Stimulated activated effector memory CD8-positive, alpha-beta T cell treated with anti-CD3 and anti-CD28 coated beads, Interleukin-12 subunit alpha, Interleukin-12 subunit beta, amount 100 ng/mL, for 72 hours (primary cell): ENCODE measurements at places on chromosomes 4 and X.

DNA sequence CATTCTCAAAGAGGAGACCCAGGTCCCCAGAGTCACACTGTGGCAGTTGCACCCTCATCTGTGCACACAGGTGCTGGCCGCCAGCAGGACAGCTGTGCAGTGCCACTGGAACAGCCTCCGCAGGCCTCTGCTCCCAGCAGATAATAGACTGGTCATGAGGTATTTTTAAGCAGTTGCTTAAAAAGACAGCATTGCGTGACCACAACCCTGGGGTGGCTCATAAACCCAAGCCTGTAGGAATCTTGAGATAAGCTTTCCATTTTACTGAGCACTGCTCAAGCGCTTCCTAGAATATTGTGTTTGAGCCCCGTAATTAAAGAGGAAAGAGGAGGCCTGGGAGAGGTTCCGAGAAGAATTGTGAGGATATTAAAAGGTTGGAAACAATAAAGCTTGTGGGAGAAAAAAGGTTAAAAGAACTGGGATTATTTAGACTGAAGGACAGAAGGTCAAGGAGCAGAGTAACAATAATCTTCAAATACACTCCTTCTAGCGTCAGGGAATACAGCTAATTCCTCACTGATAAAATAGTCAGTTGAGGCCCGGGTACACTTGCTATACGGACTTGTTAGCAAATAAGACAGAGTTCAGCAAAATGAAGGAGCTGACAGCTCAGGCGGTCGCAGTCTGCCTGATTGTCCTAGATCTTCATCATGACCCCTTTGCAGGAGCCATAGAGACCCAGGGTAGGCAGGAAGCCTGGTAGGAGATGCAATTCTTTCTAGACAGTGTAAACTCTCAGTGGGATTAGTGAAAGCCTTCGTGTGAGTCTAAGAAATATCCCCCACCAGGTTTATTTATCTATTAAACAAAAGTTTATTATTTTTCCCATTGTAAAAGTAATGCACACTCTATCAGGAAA is 86.2 kb upstream of the KIT start:
- DNase-seq: no peak

- no peak for DNase-seq
These were observed 5.8 kb downstream of the MAEA start for GRCh38 chr4:1295405-1296055.

DNA sequence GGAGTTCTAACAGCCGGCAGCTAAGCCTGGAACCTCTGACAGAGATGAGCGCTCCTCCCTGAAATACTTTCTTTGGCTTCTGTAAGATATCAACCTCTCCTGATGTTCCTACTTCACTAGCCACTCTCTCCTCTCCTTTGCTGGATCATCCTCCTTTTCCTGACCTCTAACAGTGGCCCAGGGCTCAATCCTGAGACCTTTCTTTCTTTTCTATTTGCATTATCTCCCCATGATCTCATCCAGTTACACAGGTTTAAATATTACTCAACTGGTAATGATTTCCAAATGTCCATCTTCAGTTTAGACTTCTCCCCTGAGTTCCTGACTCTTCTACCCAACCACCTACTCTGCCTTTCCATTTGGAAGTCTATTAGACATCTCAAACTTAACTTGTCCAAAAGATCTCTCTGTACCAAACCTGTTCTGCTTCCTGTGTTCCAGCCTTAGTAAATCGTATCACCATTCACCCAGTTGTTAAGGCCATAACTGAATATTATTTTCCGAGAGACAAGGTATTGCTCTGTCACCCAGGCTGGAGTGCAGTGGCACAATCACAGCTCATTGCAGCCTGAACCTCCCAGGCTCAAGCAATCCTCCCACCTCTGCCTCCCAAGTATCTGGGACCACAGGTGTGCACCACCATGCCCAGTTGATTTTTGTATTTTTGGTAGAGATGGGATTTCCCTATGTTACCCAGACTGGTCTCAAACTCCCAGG is 41.1 kb downstream of the RFC1 start:
- DNase-seq: no peak

- DNase-seq: no peak
These were observed 246.0 kb downstream of the FBXW7 start for GRCh38 chr4:152289941-152290340.

GRCh38 chr4:132003593-132003992 is 1145.5 kb upstream of the PCDH10 start:
- DNase-seq: no peak

GRCh38 chr4:151673908-151674520 is 86.8 kb downstream of the GATB start:
- DNase-seq: no peak

- DNase-seq: no peak
These were observed 1020.9 kb upstream of the INTU start for GRCh38 chr4:126611900-126612299.

DNA sequence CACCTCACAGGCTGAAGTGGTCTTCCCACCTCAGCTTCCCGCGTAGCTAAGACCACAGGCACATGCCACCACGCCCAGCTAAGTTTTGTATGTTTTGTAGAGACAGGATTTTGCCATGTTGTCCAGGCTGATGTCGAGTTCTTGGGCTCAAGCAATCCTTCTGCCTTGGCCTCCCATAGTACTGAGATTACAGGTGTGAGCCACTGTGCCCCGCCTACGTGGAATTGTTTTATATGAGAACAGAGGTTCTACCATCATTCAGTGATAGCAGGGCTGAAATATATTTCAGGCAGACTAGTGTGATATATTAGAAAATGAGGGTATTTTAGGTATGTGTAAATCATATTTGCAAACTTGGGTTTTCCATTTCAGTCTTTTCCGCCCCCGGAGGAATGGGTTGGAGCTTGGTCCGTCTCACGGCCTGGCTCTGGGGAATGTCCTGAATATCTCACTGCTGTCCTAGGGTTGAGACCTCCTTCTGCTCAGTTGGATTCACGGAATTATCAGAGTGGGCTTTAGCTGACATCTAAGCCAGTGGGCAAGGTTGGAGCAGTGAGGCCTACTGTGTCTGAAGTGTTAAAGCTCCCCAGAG is 19.9 kb downstream of the NSD2 start:
- DNase-seq: no peak

GRCh38 chrX:116232833-116233232 is 62.3 kb downstream of the AGTR2 start:
- no peak for DNase-seq

GRCh38 chr4:87517621-87518020 is 11.6 kb downstream of the SPARCL1 start:
- DNase-seq: no peak

DNA sequence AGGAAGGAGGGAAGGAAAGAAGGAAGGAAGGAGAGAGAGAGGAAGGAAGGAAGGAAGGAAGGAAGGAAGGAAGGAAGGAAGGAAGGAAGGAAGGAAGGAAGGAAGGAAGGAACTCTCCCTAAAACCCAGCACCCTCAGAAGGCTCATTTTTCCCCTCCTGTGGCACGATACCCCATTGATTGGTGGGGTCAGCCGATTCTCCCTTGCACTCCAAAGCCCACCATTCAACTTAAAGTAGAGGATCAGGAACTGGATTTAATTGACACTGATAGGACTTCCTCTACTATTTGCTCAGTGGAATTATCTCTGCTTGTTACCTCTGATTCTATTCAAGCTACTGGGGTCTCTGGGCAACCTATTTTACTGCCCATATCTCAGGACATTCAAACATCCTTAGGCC is 199.2 kb upstream of the MAOA start:
- DNase-seq: no peak

DNA sequence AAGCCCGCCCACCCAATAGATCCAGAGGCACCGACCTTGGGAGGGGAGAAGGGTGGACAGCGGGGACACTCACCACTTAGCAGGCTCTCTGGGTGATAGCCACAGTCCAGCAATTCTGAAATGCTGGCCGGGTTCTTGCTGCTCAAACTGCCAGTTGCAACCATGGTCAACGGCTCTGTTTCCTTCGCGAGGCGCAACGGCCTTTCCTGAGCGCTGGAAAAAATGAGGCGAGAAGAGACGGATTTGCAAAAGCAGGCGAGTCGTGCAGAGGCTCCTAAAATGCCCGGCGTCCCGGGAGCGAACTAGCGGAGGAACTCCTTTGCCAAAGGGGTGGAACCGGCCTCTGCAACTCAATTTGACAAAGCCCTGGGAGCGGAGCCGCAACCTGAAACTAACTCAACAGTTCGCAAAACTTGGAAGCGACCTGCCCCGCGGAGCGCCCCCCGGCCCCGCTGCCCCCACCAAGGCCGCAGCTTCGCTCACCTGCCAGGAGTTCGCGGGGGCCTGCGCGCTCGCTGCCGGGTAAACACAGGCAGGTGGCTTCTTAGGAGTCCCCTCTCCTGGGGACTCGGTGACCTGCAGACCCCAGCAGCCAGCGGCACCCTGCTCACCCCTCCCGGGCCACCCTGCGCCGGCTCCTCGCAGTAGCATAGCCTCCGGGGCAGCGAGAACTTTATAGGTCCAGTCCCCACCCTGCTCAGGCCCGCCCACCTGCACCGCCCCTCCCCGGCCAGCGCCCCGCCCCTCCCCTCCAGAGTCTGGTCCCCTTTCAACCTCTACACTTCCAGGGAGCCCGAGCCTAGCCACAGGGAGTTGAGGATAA is at the start of gene DDIT4L:
Gene DDIT4L (minus strand): TSS at position 649 of the 823 bp plus-strand sequence. CDS start 485 bp downstream, at position 164.
- no peak for DNase-seq

- no peak for DNase-seq
These were observed 12.8 kb downstream of the SMIM10L2A start for GRCh38 chrX:135434258-135435138.

- no peak for DNase-seq
These were observed 271.2 kb downstream of the FBXO8 start for GRCh38 chr4:174012135-174012885.

- DNase-seq: no peak
These were observed 594.2 kb downstream of the STPG2 start for GRCh38 chr4:97548943-97549583.

DNA sequence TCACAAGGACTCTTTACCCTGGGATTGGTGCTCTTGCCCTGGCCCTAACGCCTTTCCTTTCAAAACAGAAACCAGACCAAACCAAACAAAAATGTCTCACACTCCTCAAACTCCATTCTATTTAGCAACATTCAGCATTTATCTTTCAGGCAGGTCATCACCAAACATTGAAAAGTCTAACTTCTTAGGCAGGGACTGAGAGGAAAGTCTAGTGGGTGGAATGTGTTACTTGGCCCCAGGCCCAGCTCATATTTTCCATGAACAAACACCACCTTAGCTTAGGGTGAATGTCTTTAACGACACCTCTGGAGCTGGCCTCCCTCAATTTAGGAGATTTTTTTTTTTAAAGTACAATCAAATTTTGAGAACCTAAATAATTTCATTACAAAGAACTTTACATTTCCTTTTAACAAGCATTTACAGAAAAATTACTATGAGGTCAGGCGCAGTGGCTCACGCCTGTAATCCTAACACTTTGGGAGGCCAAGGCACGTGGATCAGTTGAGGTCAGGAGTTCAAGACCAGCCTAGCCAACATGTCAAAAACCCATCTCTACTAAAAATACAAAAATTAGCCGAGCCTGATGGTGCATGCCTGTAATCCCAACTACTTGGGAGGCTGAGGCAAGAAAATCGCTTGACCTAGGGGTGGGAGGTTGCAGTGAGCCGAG is 10.2 kb upstream of the N4BP2 start:
- no peak for DNase-seq

DNA sequence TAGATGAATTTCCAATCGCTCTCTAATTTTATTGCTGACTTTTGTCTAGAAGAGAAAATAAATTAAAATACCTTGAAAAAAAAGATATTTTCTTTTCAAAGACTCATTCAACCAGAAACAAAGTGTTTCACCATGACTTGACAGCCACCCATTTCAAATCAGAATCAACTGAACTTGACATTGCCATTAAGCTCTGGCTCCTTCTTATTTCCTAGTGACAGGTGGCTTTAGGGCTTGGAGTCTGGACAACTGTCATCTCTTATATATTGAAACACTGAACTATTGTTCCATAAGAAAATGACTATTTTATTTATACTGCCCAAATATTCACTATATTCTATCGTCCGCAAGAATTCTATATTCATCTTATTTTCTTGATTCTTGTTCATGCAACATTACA is 229.2 kb downstream of the SLC39A8 start:
- DNase-seq: no peak

DNA sequence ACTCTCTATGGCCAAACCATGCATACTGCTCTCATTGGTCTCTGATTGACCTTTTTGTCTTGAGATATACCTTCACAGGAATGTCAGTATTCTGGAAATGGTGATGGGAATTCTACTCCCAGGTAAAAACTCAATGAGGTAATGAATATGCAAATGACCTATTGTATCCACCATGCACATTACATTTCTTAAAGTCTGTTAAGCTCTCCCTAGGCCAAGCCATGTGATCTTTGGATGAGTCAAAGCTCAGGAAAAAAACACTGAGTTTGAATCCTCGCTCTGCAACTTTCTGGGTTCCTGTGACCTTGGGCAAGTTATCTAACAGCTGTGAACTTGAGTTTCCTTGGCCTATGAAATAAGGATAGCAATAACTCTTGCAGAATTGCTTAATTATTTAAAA is 175.4 kb downstream of the PPP1R2C start:
- no peak for DNase-seq

DNA sequence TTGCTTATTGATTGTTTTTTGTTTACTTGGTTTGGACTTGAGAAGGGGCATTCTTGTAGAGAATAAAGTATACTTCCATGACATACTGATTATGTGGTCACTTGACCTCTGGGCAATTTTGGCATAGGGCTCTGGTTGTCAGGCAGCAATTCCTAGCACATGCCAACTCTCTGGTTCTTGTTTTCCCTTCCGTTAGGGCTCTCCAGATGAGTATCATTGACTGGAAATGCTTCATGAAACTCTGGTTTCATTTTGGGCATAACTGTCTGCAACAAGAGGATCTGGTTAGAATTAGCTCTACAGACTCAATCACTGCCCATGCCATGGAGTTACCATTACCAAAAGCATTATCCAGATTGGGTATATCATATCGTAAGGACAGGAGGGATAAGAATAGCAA is 1057.9 kb downstream of the FAT4 start:
- no peak for DNase-seq

GRCh38 chr4:154622598-154622997 is 10.1 kb upstream of the FGG start:
- DNase-seq: no peak

DNA sequence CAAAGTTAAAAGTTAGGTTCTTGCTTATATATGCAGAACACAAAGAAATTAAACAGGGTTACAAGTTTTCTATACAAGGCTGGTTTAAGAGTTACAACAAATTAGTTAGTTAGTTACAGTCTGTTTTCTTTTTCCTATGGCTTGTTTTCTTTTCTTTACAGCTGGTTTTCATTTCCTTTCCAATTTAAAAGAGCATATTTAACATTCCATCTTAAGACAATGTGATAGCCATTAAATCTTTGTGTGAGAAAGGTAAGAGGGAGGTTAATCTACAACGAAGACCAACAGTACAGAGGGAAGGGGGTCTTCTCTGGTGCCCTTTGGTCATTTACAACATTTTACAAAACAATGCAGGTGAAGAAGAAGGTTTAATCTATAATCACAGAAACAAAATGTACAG is 290.6 kb downstream of the ZNF674 start:
- no peak for DNase-seq

DNA sequence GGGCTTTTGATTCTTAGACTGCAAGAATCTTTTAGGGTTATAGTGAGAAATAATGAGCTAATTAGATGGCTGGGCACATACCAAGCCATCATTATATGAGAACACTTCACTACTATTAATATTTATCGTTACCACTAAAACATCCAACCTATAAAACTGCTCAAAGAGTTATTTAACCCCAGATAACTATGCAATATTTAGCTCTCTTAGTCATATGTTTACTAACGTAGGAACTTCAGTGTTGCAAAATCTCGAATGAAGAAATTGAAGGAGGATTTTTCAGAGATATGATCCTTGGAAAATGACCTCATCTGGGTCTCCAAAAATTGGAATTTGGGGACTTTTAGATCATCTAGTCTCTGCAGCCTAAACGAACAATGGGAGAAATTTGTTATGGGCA is 265.0 kb upstream of the RPS6KA3 start:
- no peak for DNase-seq
